ENCODE measurements at places on chromosomes 7 and 10.

GRCh38 chr7:37376386-37376785, 72.3 kb downstream of the ELMO1 start:
- no peak for DNase-seq

DNA sequence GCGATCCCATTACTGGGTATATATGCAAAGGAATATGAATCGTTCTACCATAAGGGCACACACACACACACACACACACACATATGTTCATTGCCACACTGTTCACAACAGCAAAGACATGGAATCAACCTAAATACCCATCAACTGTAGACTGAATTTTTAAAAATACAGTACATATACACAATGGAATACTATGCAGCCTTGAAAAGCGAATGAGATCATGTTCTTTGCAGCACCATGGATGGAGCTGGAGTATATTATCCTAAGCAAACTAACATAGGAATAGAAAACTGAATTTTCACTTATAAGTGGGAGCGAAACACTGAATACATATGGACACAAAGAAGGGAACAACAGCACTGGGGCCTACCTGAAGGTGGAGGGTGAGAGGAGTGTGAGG, 72.5 kb downstream of the MARCHF5 start:
- no peak for DNase-seq

- no peak for DNase-seq
Measured at GRCh38 chr10:65931291-65932070, 994.4 kb upstream of the LRRTM3 start.

GRCh38 chr10:95728526-95728925, 27.4 kb upstream of the ENTPD1 start:
- no peak for DNase-seq

- no peak for DNase-seq
Measured at GRCh38 chr7:41999736-42000283, 237.2 kb downstream of the GLI3 start.

DNA sequence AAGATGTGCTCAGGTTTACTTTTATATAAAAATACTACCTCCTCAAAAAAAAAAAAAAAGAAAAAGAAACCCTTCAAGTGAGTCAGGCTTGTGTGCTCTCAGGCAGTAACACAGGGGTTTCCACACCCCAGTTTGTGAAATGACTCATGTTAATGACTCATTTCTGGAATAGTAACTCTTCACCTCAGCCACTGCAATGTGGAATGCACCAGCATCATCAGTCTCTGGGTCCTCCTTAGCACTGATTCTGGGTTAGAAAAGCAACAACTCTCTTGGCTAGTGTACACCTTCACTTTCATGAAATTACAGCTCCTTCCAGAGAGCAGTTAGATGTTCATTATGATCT, 110.6 kb downstream of the EMX2 start:
- DNase-seq = no peak

- no peak for DNase-seq
Measured at GRCh38 chr7:141838581-141838980, 2.7 kb downstream of the PRSS37 start.

DNA sequence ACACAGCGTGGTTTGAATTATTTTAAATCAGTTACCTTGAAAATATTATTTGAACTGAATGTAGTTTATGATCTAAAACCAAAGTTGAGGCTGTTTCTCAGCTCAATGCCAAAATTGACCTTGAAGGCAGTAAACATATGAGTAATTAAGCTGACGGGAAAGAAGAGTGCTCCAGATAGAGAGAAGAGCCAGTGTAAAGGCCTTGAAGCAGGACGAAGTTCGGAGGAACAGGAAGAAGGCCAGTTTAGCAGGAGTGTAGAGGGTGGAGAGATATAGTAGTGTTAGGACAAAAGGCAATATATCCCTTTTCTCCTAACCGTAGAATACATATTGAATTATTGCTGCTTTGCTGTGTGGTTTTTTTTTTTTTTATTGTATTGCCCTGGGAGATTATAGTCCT, 63.2 kb downstream of the CYP51A1 start:
- DNase-seq = no peak

DNA sequence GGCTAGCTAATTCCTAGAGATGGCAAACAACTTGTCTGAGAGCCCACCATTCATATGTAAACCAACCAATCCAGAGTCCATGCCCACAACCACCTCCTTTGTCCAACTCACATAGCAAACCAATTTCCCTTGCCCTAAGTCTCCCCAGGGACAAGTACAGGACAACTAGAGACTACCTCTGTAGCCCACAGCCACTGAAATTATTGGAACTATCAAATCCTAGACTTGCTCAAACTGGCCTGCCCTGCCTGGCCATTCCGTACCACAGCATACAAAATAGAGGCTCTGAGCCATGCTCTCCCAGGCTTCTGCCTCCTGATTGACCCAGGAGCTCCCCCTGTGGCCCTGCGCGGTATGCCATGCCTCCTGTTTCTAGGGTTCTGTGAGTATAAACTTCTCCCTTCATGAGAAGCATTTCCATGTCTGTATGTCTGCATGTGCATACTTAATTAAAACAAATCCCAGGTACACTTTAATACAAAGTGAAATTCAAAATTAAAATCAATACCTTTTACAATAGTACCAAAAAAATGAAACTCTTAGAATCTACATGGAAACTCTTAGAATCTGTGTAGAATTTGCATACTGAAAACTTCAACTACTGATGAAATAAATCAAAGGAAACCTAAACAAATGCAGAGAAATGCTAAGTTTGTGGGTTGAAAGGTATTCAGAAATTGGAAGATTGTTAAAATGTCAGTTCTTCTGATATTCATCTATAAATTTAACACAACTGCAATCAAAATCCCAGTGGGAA, 4.0 kb upstream of the HECW1 start:
- peak; percentile 23 for DNase-seq

GRCh38 chr7:131861620-131862346, 305.4 kb upstream of the PODXL start:
- no peak for DNase-seq

- no peak for DNase-seq
Measured at GRCh38 chr10:58956926-58957325, 219.5 kb upstream of the PHYHIPL start.

DNA sequence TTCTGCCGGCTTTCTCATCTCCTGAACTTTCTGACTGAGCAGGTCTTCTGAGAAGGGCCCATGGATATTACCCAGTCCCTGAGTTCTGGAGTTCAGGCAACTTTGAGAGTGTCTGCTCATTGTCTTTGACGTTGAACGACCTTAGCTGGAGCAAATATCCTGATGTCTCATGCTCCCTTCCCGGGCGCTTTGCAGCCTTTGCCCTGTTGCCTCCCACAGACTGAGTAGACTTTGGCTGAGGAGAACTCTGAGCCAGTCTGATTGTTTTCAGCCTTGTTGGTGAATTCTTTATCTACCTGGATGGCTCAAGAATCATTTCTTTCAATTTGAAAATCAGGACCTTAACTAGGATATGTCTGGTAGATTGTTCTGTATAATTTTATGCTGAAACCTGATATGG, 353.7 kb downstream of the GLRX3 start:
- DNase-seq = no peak

DNA sequence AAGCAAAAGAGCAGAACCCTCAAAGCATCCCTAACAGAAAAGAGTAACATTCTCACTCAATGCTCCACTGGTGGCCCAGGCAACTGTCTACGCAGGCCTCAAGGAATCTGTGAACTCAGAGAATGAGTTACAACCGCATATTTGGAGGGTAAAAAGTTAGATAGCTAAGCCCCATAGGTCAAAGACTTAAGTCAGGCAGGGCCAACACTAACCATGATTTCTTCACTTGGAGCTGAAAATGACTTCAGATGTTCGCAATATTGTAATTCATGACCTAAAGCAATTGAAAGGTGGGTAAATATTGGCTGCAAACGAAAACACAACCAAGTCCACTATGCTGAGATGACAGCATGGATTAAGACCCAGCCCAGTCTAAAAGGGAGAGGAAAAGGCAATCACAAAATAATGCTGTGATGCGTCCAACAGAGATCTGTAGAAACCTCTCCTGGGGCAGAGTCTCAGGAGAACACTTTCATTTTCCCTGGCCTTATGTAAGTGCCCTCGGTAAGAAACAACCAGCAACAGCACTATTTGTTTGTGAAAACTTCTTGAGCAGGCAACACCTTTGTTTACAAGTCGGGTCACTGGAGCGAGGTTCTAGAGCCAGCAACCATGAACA, 176.5 kb downstream of the TNS3 start:
- DNase-seq = no peak

DNA sequence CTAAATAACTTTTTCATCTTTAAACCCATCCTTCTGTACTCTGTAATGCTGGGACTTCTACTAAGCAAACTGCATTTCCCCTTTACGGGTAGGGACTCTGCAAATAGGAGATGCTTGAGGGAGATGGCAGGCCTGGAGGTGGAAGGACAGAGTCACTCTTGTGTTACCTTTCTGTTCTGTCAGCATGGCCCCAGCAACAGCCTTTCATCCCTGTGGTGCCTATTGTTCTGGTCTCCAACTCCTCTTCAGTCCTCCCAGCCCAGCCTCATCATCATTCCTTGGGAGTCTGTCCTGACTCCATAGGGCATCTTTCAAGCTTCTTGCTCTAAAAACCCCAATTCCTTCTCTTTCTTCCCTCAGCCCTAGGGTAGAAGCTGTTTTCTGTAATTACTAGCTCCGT, 230.0 kb downstream of the SNX13 start:
- DNase-seq = no peak

GRCh38 chr10:845526-845925, 86.0 kb downstream of the LARP4B start:
- no peak for DNase-seq

DNA sequence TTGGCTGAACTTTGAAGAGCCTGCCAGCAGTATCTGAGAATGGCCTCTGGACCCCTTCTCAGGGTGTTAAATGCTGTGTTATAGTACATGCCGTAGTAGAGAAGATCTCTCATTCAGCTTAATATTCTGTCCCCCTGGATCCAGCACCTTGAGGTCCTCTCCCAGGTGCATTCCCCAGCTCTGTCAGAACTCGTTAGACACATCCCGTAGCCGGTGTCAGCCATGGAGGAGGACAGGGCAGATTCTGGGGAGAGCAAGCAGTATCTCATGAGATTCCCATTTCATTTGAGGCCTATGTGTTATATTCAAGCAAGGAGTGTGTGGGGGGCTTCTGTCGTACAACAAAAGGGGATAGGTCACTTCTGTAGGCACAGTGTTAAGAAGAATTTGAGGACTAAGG, 34.8 kb downstream of the NACAD start:
- DNase-seq = no peak

DNA sequence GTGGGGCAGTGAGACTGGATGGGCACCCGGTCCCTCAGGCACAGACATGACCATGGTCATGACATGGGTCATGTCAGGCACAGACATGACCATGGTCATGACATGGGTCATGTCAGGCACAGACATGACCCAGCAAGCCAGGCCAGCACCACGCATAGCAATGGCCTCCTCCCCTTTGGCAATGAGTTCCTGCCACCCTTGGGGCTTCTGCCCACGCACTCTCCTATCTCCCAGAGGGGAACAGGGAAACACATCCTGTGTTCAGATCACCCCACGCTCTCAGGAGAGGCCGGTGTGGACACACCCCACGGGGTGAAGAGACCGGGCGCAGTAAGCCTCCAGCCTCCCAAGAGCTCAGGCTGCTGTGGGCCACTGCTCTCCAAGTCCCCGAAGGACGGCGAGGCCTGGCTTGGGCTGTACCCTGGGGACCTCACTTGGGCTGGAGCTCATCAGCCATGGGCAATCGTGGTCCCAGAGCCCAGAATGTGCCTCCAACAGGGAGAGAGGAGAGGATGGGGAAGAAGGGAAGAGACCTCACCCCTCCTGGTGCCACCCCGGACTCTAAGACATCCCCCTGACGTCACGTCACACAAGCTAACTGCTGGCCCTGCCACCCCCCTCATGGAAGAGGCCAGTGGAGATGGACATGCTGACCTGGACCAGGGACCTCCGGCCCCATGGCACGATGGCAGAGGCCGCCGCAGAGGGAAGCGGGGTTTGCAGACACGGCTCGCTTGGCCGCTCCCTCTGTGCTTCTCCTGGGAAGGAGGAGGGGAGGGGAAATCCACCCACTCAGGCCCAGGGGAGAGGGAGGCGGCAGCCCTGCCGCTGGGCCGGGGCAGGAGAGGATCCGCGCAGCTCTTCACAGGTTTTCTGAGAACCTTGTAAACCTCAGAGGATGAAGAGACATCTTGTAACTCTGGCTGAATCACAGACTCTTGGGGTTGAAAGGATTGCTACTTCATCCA, 269.6 kb downstream of the ELFN1 start:
- peak; percentile 43 for DNase-seq

DNA sequence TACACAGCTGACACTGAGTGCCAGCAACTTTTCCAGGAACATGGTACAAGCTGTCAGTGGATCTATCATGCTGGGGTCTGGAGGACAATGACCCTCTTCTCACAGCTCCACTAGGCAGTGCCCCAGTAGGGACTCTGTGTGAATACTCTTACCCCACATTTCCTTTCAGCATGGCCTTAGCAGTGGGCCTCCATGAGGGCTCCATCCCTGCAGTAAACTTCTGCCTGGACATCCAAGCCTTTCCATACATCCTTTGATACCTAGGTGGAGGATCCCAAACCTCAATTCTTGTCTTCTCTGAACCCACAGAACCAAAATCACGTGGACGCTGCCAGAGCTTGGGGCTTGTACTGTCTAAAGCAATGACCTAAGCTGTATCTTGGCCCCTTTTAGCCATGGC, 116.8 kb downstream of the IQUB start:
- DNase-seq = no peak

DNA sequence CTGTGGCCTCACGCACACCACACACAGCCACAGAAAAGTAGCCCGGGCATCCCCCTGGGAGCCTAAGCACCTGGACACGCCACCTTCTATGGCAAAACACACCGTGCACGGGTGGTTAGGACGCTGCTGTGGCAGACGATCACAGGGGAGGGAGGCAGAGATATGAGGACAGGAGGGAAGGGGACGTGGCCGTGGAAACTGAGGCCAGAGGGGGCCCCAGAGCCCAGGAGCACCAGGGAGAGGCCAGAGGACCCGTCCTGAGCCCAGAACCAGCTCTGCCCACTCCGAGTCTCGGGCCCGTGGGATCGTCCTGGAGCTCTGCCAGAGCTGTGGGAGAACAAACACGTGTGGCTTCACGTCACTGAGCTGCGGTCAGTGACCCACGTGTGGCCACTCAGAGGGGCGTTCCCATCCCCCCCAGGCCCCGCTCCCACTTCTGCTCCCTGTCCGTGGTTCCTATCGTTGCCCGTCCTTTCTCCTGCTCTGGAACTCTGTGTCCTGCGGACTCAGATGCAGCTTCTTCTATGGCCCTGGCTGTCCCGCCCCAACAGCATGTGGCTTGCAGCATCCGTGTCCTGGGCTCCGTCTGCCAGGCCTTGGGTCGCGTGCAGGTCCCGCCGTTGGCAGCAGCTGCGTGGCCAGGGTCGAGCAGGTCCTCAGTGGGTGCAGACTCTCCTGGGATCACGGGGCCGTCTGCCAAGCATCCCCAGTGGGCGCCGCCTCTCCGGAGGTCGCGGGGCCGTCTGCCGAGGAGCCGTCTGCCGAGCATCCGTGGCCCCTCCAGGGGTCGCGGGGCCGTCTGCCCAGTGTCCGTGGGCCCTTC, 31.0 kb downstream of the GET4 start:
- DNase-seq = no peak

DNA sequence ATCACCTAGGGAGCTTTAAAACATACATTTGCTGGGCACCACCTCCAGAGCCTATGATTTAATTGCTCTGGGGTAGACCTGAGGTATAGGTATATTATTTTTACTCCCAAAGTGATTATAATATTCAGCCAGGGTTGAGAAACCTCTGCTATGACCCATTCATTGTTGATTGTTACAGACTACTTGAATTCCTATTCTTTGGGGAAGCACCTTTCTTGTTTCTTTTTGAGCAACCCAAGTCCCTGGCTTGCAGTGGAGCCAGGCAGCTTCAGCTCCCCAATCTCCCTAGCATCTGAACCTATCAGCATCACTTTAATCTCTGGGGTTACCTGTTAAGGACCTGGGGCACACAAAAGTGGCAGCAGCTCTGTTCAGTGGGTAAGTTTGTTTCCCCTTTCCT, 8.6 kb downstream of the PRKG1 start:
- no peak for DNase-seq

All from CD4-positive, alpha-beta T cell treated with Interleukin-17A for 4 hours (primary cell).